ENCODE measurements at places on chromosomes 3 and 15. TPM values are rescaled to one million over a fixed set of nuclear protein-coding genes. Genes with fewer than 3 reads are reported as not detected.

The AGTR1 gene
- polyA plus RNA-seq = not detected

The ARGFX gene
- polyA plus RNA-seq = not detected

The CLDN18 gene
- polyA plus RNA-seq = not detected

The SH2D7 gene
- polyA plus RNA-seq = not detected

The CTSH gene
- polyA plus RNA-seq = 396 TPM

The CCR2 gene
- polyA plus RNA-seq = 181 TPM

The LOXL1 gene
- polyA plus RNA-seq = not detected

The RASA2 gene
- polyA plus RNA-seq = 2.0 TPM

The MNS1 gene
- not detected for polyA plus RNA-seq

The PAK6 gene
- polyA plus RNA-seq = not detected

The CYP1A2 gene
- not detected for polyA plus RNA-seq

The MCF2L2 gene
- polyA plus RNA-seq = not detected

The SH3BP5 gene
- polyA plus RNA-seq = 22.8 TPM

The GALNT15 gene
- not detected for polyA plus RNA-seq

The GOLGA6D gene
- polyA plus RNA-seq = not detected

The CHST14 gene
- polyA plus RNA-seq = 0.85 TPM

The MYH15 gene
- not detected for polyA plus RNA-seq

The SLC6A20 gene
- polyA plus RNA-seq = not detected

The ADGRG7 gene
- not detected for polyA plus RNA-seq

The SMCO1 gene
- not detected for polyA plus RNA-seq

The AADACL2 gene
- not detected for polyA plus RNA-seq

The DPPA4 gene
- polyA plus RNA-seq = not detected

The CLPX gene
- 20.0 TPM for polyA plus RNA-seq

The HDAC11 gene
- polyA plus RNA-seq = 3.5 TPM

The SNURF gene
- polyA plus RNA-seq = not detected

The ARL6 gene
- 2.3 TPM for polyA plus RNA-seq

The PYGO1 gene
- polyA plus RNA-seq = not detected

The ANKUB1 gene
- polyA plus RNA-seq = not detected

The CPNE9 gene
- polyA plus RNA-seq = not detected

The UBE2E1 gene
- 34.6 TPM for polyA plus RNA-seq

The CCR9 gene
- not detected for polyA plus RNA-seq

The TEX55 gene
- polyA plus RNA-seq = not detected

The VPS13C gene
- polyA plus RNA-seq = 18.4 TPM

The PP2D1 gene
- not detected for polyA plus RNA-seq

The ALDH1A3 gene
- not detected for polyA plus RNA-seq

The SLC25A20 gene
- polyA plus RNA-seq = 60.8 TPM

The ZMYND10 gene
- polyA plus RNA-seq = 1.6 TPM

The CCR1 gene
- polyA plus RNA-seq = 233 TPM
